Activated T-cell treated with anti-CD3 and anti-CD28 coated beads, Interleukin-2, amount 50 U/mL, for 1 hour (primary cell): ENCODE measurements at places on chromosomes 5 and 9.

- no peak for DNase-seq
Observed at GRCh38 chr5:172598251-172599203, 42.5 kb upstream of the NEURL1B start.

GRCh38 chr5:176676361-176676824, 29.1 kb downstream of the TSPAN17 start:
- no peak for DNase-seq

DNA sequence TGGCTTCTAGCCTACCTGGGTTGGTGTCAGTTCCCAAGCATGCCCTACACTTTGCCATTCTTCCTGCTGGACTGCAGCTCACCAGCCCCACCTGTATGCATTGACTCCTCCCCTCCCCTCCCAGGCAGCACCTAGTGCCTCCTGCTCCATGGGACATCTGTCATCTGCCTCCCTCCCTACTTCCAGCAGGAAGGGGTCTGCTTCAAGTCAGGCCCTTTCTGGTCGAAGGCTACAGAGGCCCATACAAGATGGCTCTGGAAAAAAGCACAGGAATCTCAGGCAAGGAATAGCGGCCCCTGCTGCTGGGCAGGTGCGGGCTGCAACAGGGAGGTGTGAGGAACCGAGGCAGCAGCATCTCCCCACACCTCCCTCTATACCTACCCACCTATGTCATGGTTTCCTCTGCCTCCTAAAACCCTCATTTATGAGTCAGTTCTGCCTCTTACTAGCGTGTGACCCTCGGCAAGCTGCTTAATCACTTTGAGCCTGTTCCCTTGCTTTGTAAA, 19.7 kb downstream of the WWC1 start:
- no peak for DNase-seq

- DNase-seq = no peak
Observed at GRCh38 chr5:77743181-77743580, 33.0 kb downstream of the TBCA start.

- no peak for DNase-seq
Observed at GRCh38 chr9:77661566-77662085, 13.5 kb upstream of the GNA14 start.

- no peak for DNase-seq
Observed at GRCh38 chr9:74724317-74724716, 163.4 kb downstream of the TRPM6 start.

GRCh38 chr5:128905568-128906110, 59.6 kb upstream of the SLC27A6 start:
- no peak for DNase-seq

- no peak for DNase-seq
Observed at GRCh38 chr5:156942064-156942463, 21.0 kb downstream of the TIMD4 start.

- DNase-seq = peak; percentile 69
Observed at GRCh38 chr5:1536322-1536845, 12.6 kb upstream of the LPCAT1 start.

DNA sequence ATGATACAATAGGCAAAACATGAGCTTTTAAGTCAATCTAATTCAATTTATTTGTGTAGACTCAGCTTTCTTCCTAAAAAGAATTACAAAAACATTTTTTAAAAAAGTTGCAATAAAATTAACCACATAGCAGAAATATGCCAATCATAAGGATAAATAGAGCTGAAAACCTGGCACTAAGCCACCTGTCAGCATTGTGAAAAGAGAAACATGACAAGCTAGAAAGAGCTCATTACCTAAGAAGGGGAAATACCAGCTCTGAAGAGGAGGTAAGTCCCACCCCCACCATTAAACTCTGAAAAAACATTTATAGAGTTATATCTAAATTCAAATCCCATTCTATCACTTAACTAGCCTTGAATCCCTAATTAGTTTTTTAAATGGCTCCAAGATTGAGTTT, 372.9 kb downstream of the OSTF1 start:
- DNase-seq = no peak

GRCh38 chr5:161539016-161539415, 7.5 kb downstream of the GABRB2 start:
- no peak for DNase-seq

DNA sequence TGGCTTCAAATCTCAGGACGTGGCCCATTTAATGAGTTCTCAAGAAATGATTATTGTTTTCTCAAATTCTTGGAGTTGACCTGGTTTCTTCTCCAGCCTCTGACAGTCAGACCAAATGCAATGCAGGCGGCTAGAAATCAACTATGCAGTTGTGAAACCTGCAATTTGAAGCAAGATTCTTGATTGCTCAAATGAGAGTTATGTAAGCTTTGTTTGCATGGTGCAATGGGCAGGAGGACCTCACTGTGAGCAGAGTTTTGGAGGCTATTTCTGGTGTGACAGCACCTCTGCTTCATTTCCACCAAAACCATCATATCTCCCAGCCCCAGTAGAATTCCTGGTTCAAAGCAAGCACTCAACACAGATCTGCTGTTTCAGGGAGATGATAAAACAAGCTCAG, 500.0 kb upstream of the KLF4 start:
- no peak for DNase-seq

GRCh38 chr5:181145133-181145532, 2.3 kb upstream of the OR2V2 start:
- no peak for DNase-seq

DNA sequence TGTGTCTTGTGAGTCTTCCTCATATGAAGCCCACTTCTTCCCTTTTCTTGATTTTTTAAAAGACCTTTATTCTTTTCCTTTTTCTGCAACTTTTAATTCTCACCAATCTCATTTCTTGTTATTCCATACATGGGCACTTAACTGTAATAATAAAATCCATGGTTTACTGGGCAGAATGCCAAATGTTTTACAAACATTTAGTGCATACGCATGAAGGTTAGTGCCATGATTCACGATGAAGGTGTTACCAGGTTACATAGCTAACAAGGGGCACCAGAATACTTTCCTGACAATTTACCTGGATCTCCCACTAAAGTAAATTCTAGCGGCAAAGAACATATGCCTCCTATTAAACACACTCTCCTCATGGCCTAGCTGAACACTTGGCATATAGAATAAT, 28.5 kb downstream of the MAN2A1 start:
- DNase-seq = no peak

DNA sequence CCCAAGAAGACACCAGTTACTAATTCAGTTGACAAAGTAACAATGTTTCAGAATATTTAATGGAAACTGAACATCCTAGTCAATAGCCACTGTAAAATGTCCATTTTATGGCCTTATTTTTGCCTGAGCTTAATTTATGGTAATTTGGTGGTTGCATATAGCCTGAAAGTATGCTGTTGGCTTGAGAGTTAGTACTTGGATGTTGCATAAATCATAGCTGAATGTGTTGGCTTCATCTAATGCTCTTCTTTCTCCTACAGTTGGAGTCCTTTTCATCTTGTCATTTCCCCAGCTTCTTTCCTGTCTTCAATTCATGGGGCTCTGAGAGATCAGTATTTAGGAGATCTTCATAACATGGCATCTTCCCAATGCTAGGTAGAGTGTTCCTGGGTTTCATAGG, 164.6 kb downstream of the MAT2B start:
- DNase-seq = no peak

DNA sequence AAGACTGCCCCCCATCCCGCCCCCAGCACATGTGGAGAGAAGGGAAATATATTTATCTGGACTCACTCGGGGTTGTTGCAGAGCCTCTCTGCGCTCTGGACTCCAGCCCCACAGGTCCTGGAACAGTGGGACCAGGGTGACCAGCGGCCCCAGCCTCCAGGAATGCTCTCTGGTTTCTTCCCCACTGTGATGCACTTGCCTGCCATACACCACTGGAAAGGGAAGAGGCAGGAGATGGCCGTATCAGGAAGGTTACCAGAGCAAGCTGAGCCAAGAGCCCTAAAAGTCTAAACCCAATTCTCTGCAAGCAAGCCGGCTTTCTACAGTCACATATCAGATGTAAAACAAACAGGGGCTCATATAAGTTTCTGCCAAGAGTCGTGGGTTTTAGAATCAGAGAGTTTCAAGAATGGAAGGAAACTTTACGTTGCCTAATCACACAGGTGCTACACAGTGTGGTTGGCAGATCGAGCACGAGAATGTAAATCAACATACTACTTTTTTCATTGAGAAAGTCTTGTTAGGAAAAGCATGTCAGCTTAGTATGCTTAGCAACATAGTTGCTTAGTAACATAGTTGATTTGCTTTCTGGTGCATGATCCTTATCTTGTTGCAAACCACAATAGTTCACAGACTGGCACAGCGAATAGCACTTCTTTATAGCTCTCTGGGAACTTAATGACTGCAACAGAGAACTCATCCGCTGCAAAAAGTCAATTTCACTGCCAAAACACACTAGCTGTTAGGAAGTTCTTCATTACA, 201.2 kb downstream of the TARS1 start:
- no peak for DNase-seq

DNA sequence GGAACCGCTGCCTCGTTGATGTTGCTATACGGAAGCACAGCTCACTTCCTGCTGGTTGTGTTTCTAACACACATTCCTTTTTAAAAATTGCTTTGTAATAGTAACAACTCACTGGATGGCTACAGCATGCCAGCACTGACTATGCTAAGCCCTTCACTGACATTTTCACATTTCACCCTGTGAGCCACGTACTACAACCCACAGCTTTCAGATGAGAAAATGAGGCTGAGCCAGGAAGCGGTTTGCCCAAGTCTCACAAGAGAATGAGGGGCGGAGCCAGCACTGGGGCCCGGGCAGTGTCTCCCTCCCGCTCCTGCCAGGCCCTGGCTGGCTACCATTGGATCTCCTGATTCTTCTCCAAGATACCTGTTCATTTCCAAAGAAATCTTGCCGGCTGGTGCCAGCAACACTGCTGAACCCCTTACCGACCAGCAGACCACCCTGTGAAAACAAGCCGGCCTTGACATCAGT, 38.3 kb downstream of the FAM78A start:
- peak; percentile 79 for DNase-seq

DNA sequence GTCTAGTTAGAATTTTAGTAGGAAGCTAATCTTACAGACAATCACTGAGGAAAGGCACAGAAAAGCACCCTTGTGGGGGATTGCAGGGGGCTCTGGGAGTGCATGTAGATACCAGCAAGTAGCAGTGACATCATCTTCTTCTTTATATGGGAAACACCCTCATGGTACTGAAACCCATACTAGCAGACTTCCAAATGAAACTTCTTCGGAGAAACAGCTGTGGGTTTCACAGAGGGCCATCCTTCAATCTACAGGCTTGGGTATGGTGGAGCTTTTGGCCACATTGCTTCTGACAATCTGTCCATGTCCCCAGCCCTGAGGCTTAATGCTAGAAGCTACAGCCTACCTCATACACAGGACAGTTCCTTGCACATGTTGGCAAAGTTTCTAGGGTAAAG, 165.2 kb upstream of the NFIB start:
- no peak for DNase-seq

- DNase-seq = no peak
Observed at GRCh38 chr5:168165221-168165914, 126.1 kb upstream of the WWC1 start.

DNA sequence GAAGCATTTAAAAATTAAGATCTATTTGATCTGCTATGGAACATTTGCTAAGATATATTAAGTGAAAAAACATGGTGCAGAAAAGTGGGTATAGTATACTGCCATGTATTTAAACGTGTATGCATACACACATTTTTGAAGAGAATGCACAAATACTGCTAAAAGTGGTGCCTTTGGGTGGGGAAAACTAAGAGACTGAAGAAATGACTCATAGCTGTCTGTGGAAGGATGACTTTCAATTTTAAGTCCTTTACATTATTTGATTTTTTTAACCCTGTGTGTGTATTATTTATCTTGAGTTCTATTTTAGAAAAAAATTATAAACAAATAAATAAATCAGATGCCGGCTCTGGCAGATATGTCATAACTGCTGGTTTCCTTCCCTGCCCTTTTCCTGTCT, 120.7 kb upstream of the SLIT3 start:
- DNase-seq = no peak

DNA sequence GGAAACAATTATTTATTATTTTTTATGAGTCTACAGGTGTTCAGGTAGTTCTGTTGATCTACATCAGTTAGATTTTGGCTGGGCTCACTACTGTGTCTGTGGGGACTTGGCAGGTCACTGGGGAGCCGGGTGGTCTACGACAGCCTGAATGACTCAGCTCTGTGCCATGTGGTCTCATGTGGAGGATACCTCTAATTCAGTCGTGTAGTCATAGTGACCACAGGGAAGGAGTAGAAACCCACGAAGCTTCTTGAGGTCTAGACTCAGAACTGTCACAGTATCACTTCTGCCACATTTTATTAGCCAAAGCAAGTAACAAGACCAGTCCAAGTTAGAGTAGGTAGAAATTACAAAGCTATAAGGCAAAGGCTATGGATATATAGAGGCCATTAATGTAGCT, 64.7 kb upstream of the GRAMD2B start:
- DNase-seq = no peak

GRCh38 chr5:173984218-173984617, 4.8 kb upstream of the C5orf47 start:
- no peak for DNase-seq

DNA sequence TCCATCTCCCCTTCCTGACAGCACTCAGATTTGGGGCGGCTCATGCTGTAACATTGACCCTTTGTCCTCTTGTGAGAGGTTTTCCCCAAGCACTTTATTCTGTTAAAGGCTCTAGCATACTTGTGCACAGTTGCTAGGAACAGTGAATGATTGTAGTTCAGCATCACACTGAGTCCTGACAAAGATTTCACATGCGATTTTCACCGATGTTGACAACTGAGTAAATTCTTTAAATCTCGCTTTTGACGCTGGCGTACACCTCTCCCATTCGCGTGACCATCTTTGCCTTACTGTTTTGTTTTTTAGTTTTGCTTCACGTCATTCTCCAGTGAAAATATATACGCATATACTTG, 780 bp downstream of the CDC37L1 start:
- DNase-seq = no peak

- no peak for DNase-seq
Observed at GRCh38 chr5:154608531-154609011, 130.5 kb upstream of the HAND1 start.

GRCh38 chr9:130990306-130990977, 18.5 kb upstream of the LAMC3 start:
- no peak for DNase-seq

GRCh38 chr9:121906074-121906870, 186.8 kb downstream of the TTLL11 start:
- no peak for DNase-seq

- no peak for DNase-seq
Observed at GRCh38 chr5:142842994-142843905, 73.1 kb downstream of the ARHGAP26 start.

- DNase-seq = no peak
Observed at GRCh38 chr9:69036309-69036708, 757 bp downstream of the FXN start.

- DNase-seq = no peak
Observed at GRCh38 chr9:134712926-134713325, 71.3 kb downstream of the COL5A1 start.
